ENCODE measurements at places on chromosomes 2 and 18. TPM values are rescaled to one million over a fixed set of nuclear protein-coding genes. Genes with fewer than 3 reads are reported as not detected.

Gene LHCGR
- total RNA-seq = not detected

Gene IL36B
- not detected for total RNA-seq

- DNase-seq = no peak
Observed at GRCh38 chr2:215535125-215535668, 99.3 kb upstream of the FN1 start.

GRCh38 chr2:226467221-226467620 is 332.4 kb downstream of the IRS1 start:
- no peak for DNase-seq

DNA sequence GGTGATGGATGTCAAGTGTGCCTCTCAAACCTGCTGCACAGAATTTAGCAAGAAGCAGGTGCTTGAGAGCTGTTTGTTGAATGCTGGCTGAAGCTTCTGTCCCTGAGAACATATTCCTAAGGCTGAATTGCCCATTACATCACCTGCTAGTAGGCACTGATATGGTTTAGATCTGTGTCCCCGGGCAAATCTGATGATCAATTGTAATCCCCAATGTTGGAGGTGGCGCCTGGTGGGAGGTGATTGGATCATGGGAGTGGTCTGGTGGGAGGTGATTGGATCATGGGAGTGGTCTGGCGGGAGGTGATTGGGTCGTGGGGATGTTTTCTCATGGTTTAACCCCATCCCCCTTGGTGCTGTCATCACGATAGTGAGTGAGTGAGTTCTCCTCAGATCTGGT is 128.0 kb downstream of the HRH4 start:
- no peak for DNase-seq
